ENCODE measurements at places on chromosomes 4 and X. TPM values are rescaled to one million over a fixed set of nuclear protein-coding genes. Genes with fewer than 3 reads are reported as not detected.
A peak's percentile ranks its signal among the peaks of the same experiment; 100 is the strongest.

- DNase-seq, result no peak
These were observed 1192.6 kb downstream of the C4orf33 start for GRCh38 chr4:130288576-130288975.

GRCh38 chr4:153782581-153782980, 6.3 kb downstream of the SFRP2 start:
- DNase-seq, result no peak

DNA sequence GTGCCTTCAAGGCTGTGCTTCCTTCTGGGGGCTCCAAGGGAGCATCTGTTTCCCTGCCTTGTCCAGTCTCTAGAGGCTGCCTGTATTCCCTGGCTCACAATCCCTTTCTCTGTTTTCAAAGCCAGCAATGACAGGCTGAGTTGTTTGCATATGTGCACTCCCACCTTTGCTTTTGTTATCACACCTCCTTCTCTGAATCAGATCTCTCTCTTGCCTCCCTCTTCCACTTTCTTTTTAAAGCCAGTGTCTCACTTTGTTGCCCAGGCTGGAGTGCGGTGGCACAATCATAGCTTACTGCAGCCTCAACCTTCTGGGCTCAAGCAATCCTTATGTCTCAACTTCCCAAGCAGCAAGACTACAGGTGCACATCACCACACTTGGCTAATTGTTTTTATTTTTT, 37.1 kb upstream of the LEF1 start:
- no peak for DNase-seq

CSAG3 gene
- not detected for total RNA-seq

- no peak for DNase-seq
These were observed 33.1 kb upstream of the ANK2 start for GRCh38 chr4:113016377-113016776.

DNA sequence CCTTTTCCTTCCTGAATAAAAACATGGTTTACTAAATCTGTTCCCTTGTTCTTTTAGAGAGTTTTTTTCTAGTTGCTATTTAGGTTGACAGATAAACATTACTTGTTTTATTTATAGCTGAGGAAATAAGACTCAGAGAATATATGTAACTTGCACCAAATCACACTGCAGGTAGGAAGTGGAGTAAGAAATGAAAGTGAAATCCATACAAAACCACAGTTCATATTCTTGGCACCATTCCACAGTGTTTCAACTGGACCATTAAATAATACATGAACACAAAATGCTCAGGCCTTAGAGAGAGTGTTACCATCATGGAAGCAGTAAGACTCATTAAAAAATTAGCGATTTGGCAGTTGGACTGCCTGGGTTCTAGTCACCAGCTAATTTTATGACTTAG, 326.9 kb upstream of the SLIT2 start:
- DNase-seq, result no peak

DNA sequence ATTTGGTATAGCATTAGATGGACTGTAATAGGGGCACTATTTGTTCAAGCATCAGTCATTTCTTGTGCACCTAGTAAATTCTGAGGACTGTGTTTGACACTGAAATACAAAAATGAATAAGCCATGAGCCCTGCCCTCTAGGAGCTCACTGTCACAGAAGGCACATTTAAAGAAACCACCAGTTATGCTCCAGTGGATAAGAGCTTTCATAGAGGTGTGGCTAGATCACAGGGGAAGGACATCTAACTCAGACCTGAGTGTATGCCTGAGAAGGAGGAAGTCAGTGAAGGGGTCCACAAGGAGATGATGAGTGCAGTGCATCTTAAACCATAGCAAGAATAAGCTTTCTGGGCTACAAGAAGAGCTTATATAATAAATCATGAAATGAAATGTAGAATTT, 40.1 kb downstream of the BTC start:
- DNase-seq, result no peak

- DNase-seq, result no peak
These were observed 191.4 kb downstream of the MGST2 start for GRCh38 chr4:139857021-139857420.

GRCh38 chrX:56729152-56729850, at the start of gene NBDY:
TSS of gene NBDY (plus strand) at chrX:56729243. CDS start at chrX:56729354, 111 bp downstream.
- no peak for DNase-seq

MAML3 gene
- total RNA-seq, result 1.3 TPM

DNA sequence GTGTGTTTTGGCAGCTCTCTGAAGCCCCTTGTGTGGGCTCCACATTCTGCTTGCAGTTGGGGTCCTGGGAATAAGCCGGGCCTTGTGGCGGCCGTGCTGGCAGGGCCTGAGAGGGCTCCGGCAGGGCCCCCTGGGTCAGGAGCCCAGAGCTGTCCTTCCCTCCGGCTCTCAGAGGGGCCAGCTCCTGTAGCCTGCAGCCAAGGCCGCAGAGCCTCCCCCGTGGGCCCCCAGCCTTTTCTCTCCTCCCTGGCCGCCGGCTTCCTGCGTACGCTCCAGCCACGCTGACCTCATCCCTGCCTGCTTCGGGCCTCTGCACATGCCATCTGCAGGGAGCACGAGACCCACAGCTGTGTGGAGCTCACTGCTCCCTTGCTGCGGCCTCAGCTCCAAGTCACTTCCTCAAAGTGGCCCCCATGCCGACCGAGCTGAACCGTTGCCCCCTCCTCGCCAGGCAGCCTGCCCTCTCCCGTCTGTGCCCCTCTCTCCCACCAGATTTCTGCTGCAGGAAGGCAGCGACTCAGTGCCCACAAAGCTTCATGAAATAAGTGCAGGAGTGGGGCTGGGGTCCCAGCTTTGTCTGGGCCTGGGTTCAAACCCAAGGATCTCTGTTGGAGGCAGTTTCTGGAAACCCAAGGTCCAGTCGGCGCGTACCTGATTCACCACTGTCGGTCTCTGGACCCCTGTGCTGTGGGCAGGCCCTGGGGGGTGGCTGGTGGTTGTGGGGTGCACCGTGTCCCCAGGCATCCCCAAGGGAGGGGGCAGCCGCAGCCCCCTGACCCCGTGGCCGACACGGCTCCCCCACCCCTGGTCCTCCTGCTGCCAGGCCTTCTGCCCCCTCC, 57.1 kb upstream of the NKX1-1 start:
- peak; percentile 56 for DNase-seq

SLIT2 gene
- not detected for total RNA-seq

PAGE2 gene
- total RNA-seq, result not detected

DNA sequence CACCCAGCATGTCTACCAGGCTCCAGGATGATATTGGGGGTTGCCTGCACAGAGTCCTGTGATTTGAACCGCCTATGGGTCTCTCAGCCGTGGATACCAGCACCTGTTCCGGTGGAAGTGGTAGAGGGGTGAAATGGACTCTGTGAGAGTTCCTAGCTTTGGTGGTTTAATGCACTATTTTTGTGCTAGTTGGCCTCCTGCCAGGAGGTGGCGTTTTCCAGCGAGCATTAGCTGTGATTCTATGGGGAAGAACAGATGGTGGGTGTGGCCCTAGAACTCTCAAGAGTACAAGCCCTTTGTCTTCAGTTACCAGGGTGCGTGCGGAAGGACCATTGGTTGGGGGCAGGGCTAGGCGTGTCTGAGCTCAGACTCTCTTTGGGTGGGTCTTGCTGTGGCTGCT, 316.9 kb upstream of the AMOT start:
- no peak for DNase-seq
